Right ventricle myocardium superior (tissue), 1 donor: ENCODE measurements at places on chromosomes 1 and 21. TPM values are rescaled to one million over a fixed set of nuclear protein-coding genes. Genes with fewer than 3 reads are reported as not detected.

GRCh38 chr1:44827197-44828002, 15.7 kb downstream of the PTCH2 start:
- DNase-seq = no peak

TNFRSF18 gene
- total RNA-seq = 0.32 TPM

GRCh38 chr21:39149882-39150281, 33.4 kb downstream of the PSMG1 start:
- no peak for DNase-seq

DNA sequence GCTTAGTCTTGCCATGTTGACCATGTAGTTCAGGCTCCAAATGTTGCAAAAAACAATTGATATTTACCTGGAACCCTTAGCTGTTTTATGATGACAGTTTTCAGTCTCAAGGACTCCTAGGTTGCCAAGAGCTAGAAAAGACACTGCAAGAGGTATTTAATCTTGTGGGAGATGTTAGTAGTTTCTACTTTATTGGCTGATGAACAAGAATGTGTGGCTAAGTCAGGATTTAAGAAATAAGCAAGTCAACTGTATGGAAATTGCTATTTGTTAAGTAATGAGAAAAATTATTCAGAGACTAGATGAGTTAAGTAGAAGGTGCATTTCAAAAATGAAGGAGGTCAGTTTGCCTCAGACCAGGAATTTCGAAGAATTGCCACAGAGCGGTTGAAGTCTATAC, 639.7 kb upstream of the USP24 start:
- DNase-seq = no peak

- no peak for DNase-seq
These were observed 25.7 kb downstream of the SDC3 start for GRCh38 chr1:30882678-30883388.

GRCh38 chr1:52345252-52345651, 20.8 kb downstream of the CC2D1B start:
- no peak for DNase-seq

OR2T2 gene
- not detected for total RNA-seq

- no peak for DNase-seq
These were observed 48.0 kb downstream of the MAN1C1 start for GRCh38 chr1:25664357-25665199.

DNA sequence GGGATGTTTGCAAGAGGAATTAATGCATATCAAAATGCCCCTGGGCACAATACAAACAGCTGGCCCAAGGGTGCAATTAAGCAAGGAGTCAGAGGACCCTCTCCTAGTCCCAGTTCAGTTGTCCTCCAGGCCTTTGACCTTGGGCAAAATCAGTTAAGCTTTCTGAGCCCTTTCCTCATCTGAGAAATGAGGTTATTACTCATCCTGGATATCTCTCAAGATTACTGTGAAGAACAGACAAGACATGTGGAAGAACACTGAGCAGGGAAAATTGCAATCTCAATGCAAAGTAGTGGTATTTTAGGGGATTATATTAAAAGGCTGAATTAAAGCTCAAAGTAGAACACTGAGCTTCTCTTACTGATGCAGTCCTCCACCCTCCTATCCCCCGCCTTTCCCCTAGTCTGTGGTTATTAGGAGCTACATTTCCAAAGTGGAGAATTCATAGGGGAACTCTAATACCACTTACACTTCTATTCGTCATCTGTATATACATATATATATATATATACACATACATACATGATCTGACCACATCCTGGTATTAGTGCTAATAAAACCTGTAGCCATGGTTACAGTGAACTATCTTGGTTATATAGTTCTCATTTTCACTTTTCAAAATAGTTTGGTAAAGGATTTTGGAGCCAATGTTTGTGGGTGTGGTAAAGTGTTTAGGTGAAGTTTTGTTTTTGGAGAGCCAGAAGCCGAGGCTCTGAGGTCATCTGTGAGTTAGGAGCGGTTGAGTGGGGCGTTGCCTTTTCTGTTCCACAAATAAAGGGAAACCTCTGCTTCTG, 18.1 kb downstream of the KIAA0040 start:
- DNase-seq = no peak

TMED5 gene
- 57.1 TPM for total RNA-seq

DNA sequence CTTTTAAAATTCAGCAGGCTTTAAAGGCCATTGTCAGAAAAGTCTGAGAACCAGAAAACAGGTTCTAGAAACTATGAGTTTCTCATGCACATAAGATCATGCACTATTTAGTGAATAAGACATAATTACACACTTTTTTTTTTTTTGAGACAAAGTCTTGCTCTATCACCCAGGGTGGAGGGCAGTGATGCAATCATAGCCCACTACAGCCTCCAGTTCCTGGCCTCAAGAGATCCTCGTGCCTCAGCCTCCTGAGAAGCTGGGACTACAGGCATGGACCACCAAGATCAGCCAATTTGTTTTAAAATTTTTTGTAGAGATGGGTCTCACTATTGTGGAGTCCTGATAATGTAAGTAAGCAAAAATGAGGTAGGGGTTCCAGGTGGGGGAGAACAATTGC, 134.9 kb downstream of the VAV3 start:
- DNase-seq = no peak

- no peak for DNase-seq
These were observed 421.4 kb upstream of the LRRC7 start for GRCh38 chr1:69146303-69146702.

DNA sequence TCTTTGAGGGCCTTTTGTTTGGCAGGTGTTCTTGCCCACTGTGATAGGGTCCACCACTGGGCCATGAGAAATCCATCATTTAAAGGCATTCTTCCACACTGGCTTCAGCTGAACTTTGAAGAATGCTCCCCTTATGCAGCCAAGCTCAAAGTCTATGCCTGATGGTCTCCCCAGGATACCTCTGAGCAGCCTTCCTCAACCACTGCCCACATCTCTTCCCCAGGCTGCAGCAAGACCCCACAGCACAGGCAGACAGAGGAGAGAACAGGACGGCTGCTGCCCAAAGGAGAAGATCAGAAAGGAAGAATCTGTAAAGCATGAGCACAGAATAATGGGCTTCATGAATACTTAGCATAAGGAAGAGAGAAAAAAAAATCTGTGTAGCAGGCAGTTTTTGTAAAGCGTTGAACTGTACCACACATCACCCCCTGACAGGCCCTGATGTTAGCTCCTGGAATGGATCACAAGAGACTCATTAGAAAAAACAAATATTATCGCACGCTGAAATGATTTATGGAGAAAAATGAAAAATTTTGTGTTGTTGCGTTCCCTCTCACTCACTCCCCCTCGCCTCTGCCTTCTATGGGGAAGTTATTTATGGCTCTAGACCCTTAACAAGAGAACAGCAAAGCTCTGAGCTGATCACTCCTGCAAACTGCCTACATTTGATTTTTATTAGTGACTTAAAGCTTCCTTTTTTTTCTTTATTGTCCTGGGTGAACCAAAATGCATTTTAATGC, 134.1 kb downstream of the TMEM53 start:
- no peak for DNase-seq

- peak; percentile 33 for DNase-seq
These were observed 14.6 kb downstream of the SLC35E2B start for GRCh38 chr1:1677718-1678580.

- no peak for DNase-seq
These were observed 6.8 kb upstream of the RXRG start for GRCh38 chr1:165451691-165452090.

GRCh38 chr1:30744060-30744756, 13.4 kb downstream of the LAPTM5 start:
- no peak for DNase-seq

DNA sequence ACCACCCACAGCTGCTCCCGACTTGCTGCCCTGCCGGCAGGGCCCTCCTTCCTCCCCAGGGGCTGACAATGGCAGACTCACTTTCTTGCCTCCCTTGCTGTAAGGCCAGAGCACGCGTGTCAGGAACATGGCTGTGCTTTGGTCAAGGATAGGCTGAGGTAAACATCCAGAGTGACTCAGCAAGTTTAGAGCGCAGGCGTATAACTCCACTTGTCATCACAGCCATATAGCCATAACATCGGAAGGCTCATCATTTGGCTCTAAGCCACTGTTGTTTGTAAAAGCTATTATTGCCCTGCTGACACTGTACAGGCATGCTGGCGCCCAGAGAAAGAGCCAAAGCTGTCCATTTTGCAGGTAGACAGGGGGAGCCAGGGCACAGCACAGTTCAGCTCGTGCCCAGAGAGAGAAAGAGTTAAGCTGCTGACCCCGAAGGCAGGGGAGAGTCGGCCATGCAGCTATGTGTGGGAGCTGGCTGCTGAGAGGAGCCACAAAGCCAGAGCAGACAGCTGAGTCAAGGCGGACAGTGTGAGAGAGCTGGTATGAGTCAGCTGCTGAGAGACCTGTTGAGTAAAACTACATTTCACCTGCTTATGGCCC, 60.6 kb downstream of the GNG4 start:
- DNase-seq = no peak

KIAA0040 gene
- 15.4 TPM for total RNA-seq

DNA sequence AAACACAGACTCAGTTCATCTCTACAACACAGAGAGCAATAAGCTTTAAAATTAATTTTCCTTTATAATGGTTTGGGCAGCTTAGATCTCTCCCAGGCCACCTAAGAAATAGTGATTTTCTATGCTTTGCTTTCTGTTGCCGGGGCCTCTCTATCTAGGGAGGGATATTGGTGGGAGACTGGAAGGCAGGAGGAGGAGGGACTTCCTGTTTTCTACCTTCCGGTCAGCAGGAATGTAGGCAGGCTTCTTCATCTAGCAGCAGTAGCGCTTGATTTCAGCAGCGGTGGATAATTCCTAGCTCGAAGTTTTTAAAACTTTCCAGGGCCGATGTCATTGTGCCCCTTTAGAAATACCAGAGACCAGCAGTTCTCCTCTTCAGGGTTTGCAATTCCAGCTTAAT, 5.1 kb upstream of the DESI2 start:
- no peak for DNase-seq

TEDDM1 gene
- total RNA-seq = not detected

DNA sequence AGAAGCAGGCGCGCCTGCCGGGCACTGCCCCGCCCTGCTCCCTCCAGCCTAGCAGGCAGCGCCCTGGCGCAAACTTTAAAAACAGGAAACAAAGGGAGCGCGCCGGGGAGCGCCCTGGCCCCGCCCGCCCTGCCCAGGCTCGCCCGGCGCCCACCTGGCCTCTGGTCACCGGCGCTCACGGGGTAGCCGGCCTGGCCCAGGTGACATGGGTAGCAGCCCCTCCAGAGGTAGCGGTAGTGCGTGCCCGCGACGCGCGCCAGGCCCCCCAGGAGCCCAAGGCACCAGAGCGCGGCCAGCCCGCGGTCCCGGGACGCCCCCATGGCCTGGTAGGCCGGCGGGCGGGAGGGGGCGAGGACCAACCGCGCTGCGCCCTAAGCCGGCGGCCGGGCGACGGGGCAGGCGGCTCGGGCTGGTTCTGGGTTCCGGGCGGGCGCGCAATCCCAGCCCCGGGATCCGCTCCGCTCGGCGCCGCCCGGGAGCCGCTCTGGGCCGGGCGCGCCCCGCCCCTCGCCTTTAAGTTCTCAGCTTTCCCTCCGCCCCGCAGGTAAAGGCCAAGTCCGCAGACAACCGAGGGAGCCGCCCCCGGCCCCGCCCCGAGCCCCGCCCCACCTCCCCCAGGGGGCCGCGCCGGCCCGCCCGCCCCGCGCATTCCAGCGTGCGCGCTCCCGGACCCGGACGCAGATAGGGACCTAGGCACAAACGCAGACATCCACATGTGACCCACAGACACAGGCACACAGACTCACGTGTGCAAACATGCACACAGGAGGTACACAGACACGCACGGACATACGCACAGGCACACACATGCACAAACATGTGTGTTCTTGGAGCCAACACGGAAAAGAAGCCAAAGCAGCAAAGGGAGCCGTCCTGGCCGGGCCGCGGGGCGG, 76.7 kb downstream of the ARHGEF16 start:
- peak; percentile 90 for DNase-seq

GRCh38 chr1:156999596-157000320, 45.8 kb downstream of the ARHGEF11 start:
- DNase-seq = no peak

- no peak for DNase-seq
These were observed 22.8 kb downstream of the RERE start for GRCh38 chr1:8794605-8795004.

DNA sequence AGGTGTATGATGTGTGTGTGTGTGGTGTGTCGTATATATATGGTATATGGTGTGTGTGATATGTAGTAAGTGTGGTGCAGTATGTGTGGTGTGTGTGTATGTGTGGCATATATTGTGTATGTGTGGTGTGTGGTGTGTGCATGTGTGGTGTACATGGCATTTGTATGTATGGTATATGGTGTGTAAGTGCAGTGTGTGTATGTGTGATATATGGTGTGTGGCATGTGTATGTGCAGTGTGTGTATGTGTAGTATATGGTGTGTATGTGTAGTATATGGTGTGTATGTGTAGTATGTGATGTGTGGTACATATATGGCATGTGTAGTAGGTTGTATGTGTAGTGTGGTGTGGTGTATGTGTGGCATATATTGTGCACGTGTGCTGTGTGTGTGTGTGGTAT, 74.9 kb downstream of the OLFML3 start:
- DNase-seq = no peak

DNA sequence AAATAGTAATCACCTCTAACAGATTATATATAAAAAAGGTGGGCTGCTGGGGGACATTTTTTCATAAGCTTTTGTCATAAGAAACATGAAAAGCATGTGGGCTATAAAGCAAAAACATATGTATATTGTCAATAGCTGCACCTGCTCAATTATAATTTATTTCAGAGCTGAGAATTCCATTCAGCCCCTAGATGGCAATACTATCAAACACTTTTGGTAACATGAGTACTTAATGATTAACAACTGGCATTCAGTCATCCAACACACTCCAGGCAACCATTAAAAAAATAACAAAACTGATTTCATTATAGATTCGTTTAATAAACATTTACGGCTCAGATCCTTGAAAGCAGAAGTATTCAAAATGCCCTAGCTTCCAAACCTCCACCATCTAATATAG, 115.1 kb downstream of the KCTD3 start:
- DNase-seq = no peak

DNA sequence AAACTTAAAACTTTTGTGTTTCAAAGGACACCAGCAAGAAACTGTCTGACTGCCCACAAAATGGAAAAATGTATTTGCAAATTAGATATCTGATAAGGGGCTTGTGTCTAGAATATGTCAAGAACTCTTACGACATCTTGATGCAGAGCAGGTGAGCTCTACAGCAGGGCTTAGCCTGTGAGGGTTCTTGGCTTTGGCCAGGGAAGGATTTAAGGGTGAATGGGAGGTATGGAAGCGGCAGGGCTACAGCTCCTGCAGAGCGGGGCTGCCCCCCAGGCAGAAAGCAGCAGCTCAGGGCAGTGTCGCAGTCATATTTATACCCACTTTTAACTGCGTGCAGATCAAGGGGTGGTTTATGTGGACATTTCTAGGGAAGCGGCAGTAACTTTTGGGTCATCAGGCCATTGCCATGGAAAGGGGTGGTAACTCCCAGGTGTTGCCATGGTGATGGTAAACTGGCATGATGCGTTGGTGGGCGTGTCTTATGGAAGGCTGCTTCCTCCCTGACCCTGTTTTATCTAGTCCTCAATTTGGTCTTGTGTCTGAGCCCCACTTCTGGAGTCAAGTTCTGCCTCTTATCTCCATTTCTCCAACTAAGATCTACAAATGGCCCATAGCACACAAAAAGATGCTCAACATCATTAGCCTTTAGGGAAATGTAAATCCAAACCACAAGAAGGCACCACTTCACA, 23.2 kb downstream of the MORN1 start:
- DNase-seq = peak; percentile 14

RGS13 gene
- 0.30 TPM for total RNA-seq

- no peak for DNase-seq
These were observed at the start of gene THEM5 for GRCh38 chr1:151853411-151853943. Gene THEM5 (minus strand): TSS chr1:151853712. CDS start chr1:151853565, 147 bp downstream.
